Activated T-cell treated with anti-CD3 and anti-CD28 coated beads for 4 hours (primary cell): ENCODE measurements at places on chromosomes 5 and 9.

DNA sequence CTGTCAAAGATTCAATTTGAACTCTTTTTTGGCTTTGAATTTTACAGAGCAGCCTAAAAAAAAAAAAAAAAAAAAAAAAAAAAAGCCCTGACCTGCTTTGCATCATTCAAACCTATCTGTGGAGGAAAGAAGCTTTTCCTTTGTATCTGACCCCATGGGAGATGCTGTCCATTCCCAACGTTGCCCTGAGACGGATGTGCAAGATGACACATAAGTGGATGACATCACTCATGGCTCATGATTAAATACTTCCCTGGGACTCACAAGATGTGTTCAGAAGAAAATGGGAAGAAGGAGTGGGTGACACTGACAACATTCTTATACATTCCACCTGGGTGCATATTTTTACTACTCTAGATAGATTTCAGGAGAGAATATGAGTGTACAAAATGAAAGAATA is 245.7 kb upstream of the ELAVL2 start:
- DNase-seq: no peak

- no peak for DNase-seq
These were observed 190.2 kb upstream of the NR3C1 start for GRCh38 chr5:143593723-143594122.

DNA sequence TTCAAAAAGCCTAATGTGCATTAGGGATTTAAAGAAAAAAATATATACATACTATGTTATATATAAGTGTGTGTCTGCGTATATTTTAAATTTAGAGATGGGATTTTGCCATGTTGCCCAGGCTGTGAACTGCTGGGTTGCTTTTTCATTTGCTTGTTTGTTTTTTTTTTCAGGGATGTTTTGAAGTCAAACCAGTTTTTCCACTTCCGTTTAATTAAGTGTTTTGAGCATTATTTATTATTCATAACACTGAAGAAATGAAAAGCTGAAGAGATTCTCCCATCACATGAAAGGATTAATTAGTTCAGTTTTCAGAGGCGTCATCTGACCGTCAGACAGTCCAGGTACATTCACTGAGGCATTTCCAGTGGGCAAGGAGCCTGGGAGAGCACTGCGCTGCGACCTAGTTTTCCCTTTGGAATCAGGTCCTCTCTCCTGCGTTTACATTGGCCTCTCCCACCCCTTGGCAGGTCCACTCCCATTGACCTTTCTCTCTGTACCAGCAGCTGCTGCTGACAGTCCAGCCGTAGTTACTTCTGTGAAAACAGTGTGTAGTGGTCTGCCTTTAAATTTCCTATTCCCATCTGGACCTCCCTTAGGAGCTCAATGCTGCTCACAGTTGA is 26.0 kb downstream of the ARRDC3 start:
- DNase-seq: no peak

GRCh38 chr5:148387325-148387724 is 3.6 kb downstream of the FBXO38 start:
- DNase-seq: no peak

GRCh38 chr5:179275941-179276837 is 69.1 kb downstream of the ADAMTS2 start:
- no peak for DNase-seq

- no peak for DNase-seq
These were observed 439.3 kb upstream of the KLF4 start for GRCh38 chr9:107928701-107929371.

- DNase-seq: no peak
These were observed 7.5 kb downstream of the ALDOB start for GRCh38 chr9:101427957-101428655.

- DNase-seq: no peak
These were observed 22.8 kb downstream of the HMCN2 start for GRCh38 chr9:130288393-130288792.

- peak; percentile 43 for DNase-seq
These were observed at the start of gene SLC12A7 for GRCh38 chr5:1111727-1112289. SLC12A7 (minus strand) TSS chr5:1112063; CDS start chr5:1111991, 72 bp downstream.

DNA sequence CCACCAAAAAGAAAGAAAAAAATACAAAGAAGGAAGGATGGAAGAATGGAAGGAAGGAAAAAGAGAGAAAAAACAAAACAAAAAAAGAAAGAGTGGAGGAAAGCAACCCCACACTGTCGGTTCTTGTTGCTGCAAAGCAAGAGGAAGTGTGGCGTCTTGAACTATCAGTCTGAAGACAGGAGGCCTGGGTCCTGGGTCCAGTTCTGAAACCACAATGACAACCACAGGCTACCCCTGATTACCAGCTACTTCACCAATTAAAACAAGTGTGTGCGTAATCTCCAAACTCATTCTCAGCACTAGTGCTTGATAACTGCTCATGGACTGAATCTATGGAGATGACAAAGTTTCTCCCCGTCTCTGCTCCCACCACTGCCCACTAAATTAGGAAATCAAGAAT is 93.7 kb downstream of the RASEF start:
- no peak for DNase-seq

- DNase-seq: no peak
These were observed 4.9 kb downstream of the NKX2-5 start for GRCh38 chr5:173229966-173230689.

DNA sequence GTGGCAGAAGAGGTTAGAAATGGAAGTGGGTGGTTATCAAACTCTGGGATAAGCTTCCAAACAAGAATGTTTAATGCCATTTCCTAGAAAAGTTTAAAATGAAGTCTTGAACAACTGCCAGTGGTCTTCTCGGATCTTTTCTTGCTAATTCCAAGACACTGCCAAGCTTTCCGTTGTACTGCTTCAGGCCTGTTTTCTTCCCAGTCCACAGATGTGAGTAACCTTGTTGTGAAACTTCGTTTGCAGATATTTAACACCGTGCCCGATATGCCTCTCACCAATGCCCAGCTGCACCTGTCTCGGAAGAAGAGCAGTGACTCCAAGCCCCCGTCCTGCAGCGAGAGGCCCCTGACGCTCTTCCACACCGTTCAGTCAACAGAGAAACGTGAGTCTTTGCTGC is 269.8 kb downstream of the NR3C1 start:
- no peak for DNase-seq

GRCh38 chr9:30035761-30036160 is 2348.7 kb upstream of the ACO1 start:
- no peak for DNase-seq

GRCh38 chr9:124218438-124218982 is 39.2 kb upstream of the NEK6 start:
- no peak for DNase-seq

DNA sequence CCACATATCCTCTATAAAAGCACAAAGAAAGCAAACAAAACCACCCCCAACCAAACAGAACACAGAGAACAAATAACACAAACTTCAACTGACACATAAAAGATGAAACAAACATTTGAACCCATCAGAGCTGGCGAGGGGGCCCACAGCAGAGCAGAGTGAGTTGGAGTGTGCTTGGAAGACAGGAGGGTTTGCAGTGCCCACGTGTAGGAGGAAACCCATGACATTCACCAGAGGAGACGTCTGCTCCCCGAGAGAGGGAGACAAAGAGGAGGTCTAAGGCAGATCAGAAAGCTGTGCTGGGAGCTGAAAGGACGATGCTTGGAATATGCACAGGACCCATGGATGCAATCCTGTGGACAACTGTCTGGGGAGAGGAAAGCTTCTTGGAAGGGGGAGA is 27.0 kb downstream of the MRPL36 start:
- no peak for DNase-seq

DNA sequence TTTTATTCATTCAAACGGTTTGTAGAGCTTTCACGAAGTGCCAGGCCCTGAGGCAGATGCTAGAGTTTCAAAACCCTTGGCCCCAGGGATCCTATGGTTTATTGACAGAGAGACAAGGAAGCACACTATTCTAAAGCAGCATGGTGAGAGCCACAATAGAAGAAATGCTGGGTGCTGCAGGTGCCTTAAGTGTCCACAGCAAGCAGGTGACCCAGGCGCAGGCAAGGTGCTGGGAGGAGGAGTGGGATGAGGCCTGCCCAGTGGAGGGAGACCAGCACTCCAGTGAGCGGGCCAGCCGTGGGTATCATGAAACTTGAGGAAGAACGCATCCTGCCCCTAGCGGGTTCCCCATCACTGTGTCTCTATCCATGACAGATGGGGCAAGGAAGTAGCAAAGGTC is 71.0 kb downstream of the OSMR start:
- no peak for DNase-seq

- no peak for DNase-seq
These were observed 71.6 kb upstream of the FSTL4 start for GRCh38 chr5:133683646-133684596.

DNA sequence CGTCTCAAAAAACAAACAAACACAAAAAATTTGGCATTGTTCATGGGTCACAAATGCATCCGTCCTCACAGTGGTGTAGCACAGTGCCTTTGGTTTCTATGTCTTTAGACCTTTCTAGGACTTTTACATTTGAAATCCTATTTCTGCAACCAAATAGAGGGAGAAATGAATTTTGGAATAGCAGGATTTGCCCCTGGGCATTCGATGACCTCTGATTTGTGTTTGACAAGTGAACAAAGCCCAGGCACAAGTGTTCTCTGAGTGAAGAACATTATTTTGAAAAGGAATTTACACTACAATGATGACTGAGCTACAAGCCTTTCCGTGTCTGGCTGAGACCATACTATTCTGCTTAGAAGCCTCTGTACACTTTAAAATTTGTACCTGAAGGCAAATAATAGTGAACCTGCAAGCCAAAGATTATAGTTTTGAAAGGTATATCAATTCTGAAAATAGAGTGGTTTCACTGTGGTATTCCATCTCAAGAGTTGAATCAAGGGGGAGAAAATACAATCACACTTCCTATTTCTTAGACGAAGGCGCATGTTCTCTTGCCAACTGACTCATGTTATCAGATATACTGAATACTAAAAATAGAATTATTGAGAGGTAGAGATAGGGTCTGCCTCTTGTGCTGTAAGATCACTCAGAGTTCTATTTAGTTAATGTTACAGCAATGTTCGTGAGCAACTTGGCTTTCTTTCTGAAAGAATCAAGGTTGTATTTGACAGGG is 297.6 kb downstream of the KDM4C start:
- no peak for DNase-seq

GRCh38 chr5:112270299-112271293 is 148.5 kb downstream of the EPB41L4A start:
- no peak for DNase-seq

DNA sequence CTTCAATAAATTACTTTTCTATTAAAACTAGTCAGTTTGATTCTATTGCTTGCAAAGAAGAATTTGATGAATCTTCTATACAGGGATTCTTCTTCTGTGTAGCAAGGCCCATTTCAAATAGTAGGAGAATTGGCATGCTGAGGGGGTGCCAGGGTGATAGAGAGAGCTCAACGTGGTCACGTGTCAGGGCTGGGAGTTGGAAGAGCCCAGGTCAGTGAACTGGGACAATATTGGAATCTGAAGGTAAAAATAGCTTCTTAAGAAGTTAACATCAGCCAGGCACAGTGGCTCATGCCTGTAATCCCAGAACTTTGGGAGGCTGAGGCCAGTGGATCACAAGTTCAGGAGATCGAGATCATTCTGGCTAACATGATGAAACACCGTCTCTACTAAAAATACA is 64.1 kb upstream of the TLE1 start:
- no peak for DNase-seq

DNA sequence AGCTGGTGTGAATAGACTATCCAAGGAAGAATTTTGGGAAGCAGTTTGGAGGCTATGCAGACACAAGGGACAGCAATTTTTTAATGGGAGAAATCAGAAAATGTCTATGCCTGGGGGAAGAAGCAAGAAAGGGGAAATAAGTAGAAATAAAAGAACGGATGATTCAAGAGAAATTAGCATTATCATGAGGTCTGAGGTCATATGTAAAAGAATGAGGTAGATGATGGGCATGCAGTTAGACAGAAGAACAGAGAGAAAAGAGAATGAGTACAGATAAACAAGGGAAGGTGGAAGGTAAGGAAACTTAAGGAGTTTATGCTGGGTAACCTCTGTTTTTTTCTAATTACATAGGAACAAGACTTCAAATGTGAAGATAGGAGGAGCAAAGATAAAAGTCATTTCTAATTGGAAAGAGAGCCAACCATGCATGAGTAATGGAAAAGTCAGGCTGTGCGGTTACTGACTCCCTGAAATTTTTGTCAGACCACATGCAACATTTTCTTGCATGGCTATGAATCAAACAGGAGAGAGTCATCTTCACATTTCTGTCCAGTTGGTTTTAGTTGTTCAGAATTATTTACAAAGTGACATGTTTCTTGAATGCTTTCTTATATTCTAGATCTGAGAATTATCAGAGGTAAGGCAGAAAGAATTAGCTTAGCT is 101.0 kb upstream of the PIK3R1 start:
- no peak for DNase-seq

GRCh38 chr5:96790961-96791504 is 16.7 kb downstream of the ERAP1 start:
- DNase-seq: no peak

- no peak for DNase-seq
These were observed 176.6 kb upstream of the TBCA start for GRCh38 chr5:77952636-77953212.

GRCh38 chr9:95017062-95017461 is 290.6 kb downstream of the AOPEP start:
- no peak for DNase-seq

- no peak for DNase-seq
These were observed 16.6 kb upstream of the UNC5A start for GRCh38 chr5:176793736-176794135.

- no peak for DNase-seq
These were observed 131.5 kb downstream of the ADAMTS19 start for GRCh38 chr5:129591508-129592160.

GRCh38 chr5:142827934-142828576 is 57.9 kb downstream of the ARHGAP26 start:
- DNase-seq: no peak

GRCh38 chr9:76441551-76442322 is 17.2 kb upstream of the GCNT1 start:
- DNase-seq: no peak

- no peak for DNase-seq
These were observed 22.0 kb upstream of the EPB41L4B start for GRCh38 chr9:109342878-109343277.

- no peak for DNase-seq
These were observed 42.8 kb upstream of the SH3GL2 start for GRCh38 chr9:17536027-17536426.

DNA sequence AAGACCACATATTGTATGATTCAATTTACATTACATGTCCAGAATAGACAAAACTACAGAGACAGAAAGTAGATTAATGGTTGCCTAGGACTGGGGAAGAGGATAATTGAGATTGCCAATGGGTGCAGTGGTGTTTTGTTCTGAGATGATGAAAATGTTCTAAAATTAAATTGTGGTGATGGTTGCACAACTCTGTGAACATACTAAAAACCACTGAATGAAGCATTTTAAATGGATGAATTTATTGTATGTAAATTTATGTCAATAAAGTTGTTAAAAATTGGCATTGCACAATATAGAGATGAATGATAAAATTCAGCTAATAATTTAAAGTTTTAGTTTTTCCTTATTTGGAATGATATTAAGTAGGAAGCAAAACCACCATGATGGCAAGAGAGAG is 109.5 kb upstream of the NR4A3 start:
- DNase-seq: no peak
